ENCODE measurements at places on chromosomes 12 and 14.
A peak's percentile ranks its signal among the peaks of the same experiment; 100 is the strongest.

GRCh38 chr12:102573237-102573636 is 92.9 kb upstream of the IGF1 start:
- DNase-seq = no peak

GRCh38 chr12:120012067-120012621 is 23.1 kb downstream of the BICDL1 start:
- no peak for DNase-seq

GRCh38 chr14:104530646-104531045 is 48.9 kb upstream of the C14orf180 start:
- DNase-seq = no peak

- no peak for DNase-seq
Observed at GRCh38 chr14:74563586-74564159, 48.4 kb downstream of the LTBP2 start.

DNA sequence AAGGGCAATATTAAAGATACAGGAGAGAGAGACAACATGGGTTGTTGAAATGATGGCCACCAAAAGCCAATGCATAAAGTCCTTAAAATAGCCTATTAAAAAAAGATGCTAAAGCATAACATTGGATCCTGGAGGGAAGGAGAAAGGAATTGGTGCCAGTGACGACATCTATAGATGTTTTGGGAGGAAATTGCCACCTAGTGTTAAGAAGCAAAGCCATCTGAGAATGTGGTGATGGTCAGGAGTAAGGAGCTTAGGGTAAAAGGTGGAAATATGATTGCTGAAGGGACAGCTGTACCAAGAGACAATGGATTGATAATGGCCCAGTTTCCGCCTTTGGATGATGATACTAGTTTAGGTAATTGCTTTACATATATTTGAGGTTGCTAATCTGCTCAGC is 85.1 kb downstream of the TMEM30B start:
- DNase-seq = no peak

GRCh38 chr12:69994724-69995173 is 169.7 kb downstream of the MYRFL start:
- DNase-seq = no peak

GRCh38 chr14:92692822-92693226 is 55.6 kb downstream of the LGMN start:
- DNase-seq = peak; percentile 31

All from hypothalamus (tissue), 51 donors.